ENCODE measurements at places on chromosomes 13 and 19.

- peak; percentile 67 for DNase-seq
Observed at GRCh38 chr19:35545855-35546381, 492 bp downstream of the TMEM147 start.

DNA sequence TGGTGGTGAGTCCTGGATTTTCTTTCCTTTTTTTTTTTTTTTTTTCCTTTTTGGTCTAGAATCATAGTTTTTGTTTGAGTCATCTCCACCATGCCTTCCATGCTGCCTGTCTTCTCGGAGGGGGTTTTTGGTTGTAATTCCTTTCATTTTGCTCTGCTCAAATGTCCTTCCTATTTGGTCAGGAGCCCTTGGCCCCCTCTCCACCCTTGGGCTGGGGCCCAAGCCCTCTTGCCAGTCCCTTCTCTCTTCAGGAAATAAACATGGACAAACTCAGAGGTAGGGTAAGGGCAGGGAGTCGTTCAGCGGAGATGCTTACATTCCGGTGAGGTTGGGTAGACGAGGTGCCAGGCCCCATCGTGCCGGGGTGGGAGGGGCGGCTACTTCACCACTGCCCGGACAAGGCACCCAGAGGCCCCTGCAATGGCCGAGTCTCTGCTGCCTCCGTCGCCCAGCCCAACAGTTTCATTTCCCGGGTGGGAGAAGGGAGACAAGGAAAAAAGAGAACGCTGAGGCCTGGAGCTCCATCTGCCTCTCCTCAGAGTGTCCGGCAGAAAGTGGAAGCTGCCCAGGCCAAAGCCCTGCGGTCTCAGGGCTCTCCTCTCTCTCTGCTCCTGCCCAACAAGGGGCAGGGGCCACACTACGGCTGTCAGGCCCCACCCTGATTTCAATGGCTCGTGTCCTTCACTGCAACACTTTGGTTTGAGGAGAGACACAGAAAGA, 12.7 kb downstream of the ZNF574 start:
- no peak for DNase-seq

DNA sequence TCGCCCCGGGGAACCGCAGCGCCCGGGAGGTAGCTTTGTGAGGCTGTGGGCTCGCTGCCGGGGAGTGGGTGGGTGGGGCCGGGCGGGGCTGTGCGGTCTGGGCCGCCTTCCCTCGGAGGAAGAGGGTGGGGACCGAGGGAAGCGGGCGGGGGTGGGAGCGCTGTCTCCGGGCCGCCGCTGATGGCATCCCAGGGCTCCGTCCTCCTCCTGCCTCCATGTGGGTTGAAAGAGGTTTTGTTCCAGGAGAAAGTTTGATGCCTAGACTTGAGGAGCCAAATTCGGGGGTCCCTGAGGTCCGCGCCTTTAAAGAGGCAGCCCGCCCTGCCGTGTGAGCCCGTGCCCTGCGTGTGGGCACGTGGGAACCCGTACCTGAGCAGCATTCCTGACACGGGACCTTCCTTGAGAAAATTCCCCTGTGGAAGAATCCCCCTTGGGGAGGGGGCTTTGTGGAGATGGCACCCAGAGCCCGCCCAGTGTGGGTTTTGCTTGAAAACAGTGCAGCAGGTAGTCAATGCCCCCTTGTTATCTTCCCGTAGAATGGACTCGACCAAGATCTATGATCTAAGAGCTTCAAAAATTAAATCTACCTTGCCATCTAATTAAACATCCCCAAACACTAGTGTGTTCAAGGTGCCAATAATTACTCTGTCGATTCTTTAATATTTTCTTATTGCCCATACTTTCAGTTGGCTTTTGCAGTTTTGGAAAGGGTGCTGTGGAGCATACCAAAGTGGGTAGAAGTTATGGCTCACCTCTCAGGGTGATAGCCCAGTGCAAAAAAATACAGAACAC, 107.8 kb downstream of the RXFP2 start:
- DNase-seq: peak; percentile 18

DNA sequence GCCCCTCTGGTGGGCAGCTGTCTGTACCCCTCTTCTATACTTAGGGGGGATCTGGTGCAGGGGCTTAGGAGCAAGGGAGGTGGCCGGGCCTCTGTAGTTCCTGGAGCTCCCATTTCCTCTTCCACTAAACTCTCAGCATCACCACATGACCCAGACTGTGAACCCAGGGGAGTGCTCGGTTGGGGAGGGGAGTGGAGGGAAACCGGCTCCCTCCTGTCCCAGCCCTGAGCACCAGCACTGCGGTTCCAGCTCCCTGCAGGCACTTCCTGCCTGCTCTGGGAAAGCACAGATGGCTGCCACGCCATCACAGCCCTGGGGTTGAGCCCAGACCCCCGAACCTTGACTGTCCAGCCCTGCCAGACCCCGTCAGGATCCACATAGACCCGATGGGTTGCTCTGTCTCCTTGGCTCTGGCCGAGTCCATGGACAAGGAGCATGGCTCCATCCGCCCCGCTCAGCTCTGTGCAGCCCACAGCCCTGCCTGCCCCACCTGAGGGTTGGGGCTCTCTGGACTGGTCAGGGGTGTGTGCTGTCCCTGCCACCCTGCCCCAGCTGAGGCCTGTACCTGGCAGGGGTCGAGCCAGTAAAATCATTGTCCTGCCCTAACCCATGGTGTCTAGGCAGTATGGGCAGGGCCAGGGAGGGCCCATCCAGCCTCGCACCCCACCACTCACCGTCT, 36.0 kb upstream of the SLC7A10 start:
- DNase-seq: no peak

DNA sequence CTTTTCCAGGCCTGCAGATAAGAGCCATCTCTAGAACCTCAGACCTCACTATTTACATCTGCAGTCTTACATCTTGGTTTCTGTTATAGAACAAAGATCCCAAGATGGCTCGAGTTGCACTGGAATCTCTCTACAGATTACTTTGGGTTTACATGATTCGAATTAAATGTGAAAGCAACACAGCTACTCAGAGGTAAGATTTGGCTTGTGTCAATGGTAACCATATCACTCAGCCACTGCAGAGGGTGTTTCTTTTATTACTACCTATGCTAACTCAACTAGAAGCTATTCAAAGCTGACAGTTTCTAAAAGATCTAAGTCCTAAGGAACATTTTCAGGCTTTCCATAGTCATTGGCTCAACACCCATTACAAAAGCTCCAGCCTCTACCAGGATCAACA, 115.6 kb downstream of the FRY start:
- DNase-seq: no peak

GRCh38 chr19:45040059-45040771, 1.4 kb downstream of the CLASRP start:
- DNase-seq: no peak

Measured in activated CD4-positive, alpha-beta T cell treated with anti-CD3 and anti-CD28 coated beads for 4 hours (primary cell).